ENCODE measurements at places on chromosomes 1 and 21. TPM values are rescaled to one million over a fixed set of nuclear protein-coding genes. Genes with fewer than 3 reads are reported as not detected.

FMO2 gene
- not detected for total RNA-seq

S100B gene
- total RNA-seq = not detected

SEMA4A gene
- total RNA-seq = 4.0 TPM

RPE65 gene
- total RNA-seq = not detected

ELAVL4 gene
- 477 TPM for total RNA-seq

OR6N1 gene
- total RNA-seq = not detected

Measured in glutamatergic neuron (in vitro differentiated cells).